ENCODE measurements at places on chromosomes 1 and 21. TPM values are rescaled to one million over a fixed set of nuclear protein-coding genes. Genes with fewer than 3 reads are reported as not detected.
A peak's percentile ranks its signal among the peaks of the same experiment; 100 is the strongest.

Gene KRTAP6-3
- total RNA-seq = not detected

GRCh38 chr1:76764638-76765454 lies 102.4 kb upstream of the ST6GALNAC5 start:
- no peak overlapping the region for H3K27ac ChIP-seq
- DNase-seq = peak; percentile 64
- no peak overlapping the region for H3K4me3 ChIP-seq
- H3K4me1 ChIP-seq = no peaks in the 10 kb centered on the region

DNA sequence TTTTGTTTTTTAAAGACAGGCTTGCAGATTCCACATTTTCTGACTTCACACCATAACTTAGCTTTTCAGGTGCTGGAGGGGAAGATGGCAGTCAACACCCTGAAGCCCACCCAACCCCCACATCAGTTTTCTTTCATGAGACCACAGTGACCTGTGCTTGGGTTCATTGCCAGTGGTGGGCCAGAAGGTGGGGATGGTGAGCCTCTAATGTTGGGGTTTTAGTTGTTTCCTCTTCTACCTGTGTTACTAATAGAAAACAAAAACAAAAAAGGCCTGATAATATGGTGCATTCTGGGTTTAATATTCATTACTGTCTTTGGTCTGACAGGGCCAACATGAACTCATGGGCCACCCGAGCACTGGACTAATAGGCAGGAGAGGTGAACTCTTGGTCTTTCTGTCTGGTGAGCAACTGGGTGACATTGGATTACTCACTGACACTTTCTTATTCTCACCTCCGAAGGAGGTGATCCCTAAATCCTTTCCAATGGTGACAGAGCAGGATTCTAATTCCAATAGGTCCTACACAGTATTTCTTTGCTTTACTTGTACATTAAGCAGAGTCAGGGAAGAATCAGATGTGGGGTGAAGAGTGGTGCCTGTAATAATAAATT lies 132.8 kb downstream of the CLIC6 start:
- DNase-seq = peak; percentile 7
- H3K4me3 ChIP-seq = no peak overlapping the region
- H3K27ac ChIP-seq = no peak overlapping the region

GRCh38 chr1:57908147-57908890 lies 484.5 kb upstream of the DAB1 start:
- no peak for DNase-seq
- no peak overlapping the region for H3K27ac ChIP-seq
- H3K27me3 ChIP-seq = no peaks in the 10 kb centered on the region
